Stimulated activated CD4-positive, alpha-beta T cell treated with anti-CD3 and anti-CD28 coated beads, Interleukin-1b, Interleukin-23, amount 100 ng/mL, for 1 hour (primary cell): ENCODE measurements at places on chromosomes 11 and 22.

- no peak for DNase-seq
Measured at GRCh38 chr22:19875061-19875530, 20.4 kb upstream of the GNB1L start.

GRCh38 chr11:28195449-28195848 lies 87.3 kb downstream of the METTL15 start:
- no peak for DNase-seq

DNA sequence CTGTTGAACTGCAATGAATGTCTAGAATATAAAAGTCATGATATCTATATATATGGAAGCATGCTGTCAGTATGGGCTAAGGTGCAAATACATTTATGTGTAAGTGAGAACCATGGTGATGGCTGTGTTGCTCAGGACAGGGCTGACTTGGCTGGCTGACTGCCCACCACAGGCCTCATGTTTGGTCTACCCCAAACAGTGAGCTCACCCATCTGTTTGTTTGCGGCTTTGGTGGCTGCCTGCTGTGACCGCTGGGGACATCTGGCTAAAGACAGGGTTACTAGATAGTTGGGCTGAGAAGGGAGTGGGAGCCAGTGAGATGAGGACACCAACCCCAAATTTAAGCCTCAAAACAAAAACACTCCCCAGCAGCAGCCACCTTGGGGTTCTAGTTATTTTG lies 6.3 kb downstream of the CD44 start:
- DNase-seq, result no peak

DNA sequence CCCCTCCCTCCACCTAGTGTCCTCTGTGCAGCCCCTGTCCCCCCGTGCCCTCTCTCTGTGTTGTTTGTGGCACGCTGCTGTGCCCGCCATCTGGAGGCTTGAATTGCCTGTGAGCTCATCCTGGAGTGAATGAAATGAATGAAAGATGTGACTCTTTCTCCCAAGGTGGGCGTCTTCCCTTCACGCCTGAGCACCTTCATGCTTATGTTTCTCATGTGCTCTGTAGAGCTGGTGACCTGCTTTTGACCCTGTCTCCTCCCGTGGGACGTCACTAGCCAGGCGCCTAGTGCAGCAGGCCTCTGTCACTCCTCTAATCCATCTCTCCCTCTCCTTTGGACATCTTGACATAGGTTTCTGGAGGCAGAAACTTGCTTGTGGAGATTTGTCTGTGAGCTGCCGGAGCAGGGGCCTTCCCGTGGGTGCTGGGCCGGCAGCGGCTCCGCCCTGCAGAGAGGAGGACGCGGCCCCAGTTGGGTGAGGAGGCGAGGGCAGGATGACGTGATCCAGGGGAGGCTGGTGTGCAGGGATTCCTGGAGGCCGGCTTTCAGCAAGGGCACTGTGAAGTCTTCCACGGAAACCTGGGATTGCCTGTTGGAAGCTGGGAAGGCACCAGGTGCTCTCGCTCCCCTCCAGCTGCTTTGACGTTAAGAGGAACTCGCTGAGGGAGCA lies 40.6 kb downstream of the MUC6 start:
- no peak for DNase-seq

DNA sequence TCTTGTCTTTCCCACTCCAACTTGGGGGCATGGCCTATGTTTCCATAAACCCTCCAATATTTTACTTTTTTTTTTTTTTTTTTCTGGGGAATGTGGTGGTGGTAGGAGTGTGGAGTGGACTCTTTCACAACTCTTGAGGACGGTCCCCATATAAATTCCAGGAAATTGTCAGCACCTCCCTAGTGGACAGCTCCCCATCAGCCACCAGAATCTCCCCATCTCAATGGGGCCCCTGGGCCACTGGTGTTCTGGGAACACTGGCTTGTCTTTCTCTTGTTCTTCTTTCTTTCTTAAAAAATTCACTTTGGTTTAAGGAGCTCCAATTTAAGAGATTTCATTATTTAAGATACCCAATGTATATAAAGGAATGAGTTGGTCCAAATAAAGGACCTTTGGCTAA lies 74.1 kb downstream of the ADM start:
- DNase-seq, result no peak

DNA sequence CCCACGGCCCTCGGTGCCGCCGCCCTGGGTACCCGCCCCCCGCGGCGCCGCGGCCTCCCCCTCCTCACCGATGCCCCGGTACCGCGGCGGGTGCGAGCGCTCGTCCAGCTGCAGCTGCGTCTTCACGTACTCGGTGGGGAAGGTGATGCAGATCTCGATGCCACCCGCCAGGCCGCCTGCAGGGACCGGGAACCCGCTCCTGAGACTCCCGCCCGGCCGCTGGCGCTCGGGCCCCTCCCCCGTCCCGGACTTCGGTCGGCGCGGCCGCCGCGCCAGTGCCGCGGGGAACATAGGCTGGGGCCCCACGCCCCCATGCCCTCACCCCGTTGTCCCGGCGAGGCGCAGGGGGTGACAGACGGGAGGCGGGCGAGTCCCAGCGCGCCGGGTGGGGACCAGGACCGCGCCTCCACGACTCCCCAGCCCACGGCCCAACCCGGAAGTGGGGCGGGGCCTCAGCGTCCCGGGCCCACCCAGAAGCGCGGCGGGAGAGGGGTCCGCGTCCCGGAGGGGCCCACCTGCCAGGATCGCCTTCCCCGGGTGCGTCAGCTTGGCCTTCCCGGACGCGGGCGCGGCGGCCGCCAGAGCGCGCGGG lies 375 bp downstream of the SLC25A1 start:
- no peak for DNase-seq

- DNase-seq, result no peak
Measured at GRCh38 chr11:41789376-41789775, 329.9 kb upstream of the LRRC4C start.

DNA sequence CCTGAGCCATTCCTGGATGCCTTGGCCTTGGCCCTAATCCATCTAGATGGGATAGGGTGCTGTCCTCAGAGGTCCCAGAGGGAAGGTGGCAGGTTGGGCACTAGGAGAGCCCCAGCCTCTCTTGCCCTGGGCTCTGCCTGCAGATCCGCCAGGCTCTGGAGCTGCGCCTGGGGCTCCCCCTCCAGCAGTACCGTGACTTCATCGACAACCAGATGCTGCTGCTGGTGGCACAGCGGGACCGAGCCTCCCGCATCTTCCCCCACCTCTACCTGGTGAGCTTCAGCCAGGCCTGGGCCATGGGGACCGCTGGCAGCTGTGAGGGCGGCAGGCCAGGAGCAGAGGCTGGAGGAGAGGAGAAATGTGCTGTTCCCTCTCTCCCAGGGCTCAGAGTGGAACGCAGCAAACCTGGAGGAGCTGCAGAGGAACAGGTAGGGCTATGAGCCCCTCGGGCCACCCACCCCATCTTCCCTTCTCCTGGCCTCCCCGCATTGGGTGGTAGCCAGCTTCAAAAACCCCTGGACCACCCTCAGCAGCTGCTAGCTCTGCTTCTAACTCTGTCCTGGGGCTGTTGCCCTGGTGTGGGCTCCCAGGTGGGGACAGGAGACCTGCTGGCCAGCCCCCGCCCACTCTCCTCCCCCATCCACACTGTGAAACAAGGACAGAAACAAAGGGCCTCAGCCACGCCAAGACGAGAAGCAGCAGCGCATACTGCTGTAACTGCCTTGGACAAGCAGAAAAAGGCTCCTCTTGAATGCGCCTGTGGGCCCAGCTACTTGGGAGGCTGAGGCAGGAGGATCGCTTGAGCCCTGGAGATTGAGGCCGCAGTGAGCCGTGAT lies 4.9 kb downstream of the SSH3 start:
- DNase-seq, result no peak

GRCh38 chr11:7016011-7016410 lies 4.1 kb downstream of the ZNF214 start:
- DNase-seq, result no peak

GRCh38 chr11:69654001-69654659 lies 13.2 kb downstream of the CCND1 start:
- no peak for DNase-seq

GRCh38 chr11:6746626-6747025 lies 25.1 kb downstream of the OR2AG2 start:
- no peak for DNase-seq

- no peak for DNase-seq
Measured at GRCh38 chr11:45766469-45766868, 38.5 kb upstream of the SLC35C1 start.

- DNase-seq, result no peak
Measured at GRCh38 chr11:86176165-86176884, 68.2 kb upstream of the EED start.

GRCh38 chr11:72643547-72643946 lies 30.7 kb downstream of the PDE2A start:
- no peak for DNase-seq

GRCh38 chr11:86741839-86742805 lies 58.2 kb upstream of the PRSS23 start:
- DNase-seq, result no peak

DNA sequence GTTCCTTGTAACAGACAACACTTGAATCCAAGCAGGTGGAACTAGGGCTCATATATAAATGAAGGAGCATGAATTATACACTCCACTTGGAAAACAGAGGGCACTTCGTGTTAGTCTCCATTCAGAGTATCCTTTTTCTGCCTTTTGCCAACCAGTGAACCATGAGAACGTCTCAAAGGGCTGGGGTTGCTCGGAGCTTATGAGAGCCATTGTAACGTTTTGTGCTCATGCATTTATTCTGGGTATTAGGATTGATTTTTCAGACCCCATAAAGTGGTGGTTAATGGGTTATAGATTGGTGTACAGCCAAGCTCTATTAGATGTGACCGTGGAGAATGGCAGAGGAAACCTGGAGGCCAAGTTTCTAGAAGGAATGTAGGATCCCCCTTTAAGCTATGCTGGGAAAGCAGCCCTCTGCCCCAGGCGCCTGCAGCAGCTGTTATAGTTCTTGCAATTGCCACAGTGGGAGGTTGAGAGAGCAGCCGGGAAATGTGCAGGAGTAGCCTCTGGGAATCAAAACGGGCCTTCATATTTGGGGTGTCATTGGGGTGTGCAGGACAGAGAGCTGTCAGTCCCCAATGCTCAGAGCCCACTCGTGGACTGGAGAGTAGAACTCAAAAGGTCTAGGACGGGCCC lies 54.6 kb upstream of the ASPHD2 start:
- no peak for DNase-seq

- no peak for DNase-seq
Measured at GRCh38 chr11:120188371-120188770, 22.5 kb upstream of the OAF start.

- no peak for DNase-seq
Measured at GRCh38 chr11:34910817-34911216, 5.4 kb downstream of the APIP start.

DNA sequence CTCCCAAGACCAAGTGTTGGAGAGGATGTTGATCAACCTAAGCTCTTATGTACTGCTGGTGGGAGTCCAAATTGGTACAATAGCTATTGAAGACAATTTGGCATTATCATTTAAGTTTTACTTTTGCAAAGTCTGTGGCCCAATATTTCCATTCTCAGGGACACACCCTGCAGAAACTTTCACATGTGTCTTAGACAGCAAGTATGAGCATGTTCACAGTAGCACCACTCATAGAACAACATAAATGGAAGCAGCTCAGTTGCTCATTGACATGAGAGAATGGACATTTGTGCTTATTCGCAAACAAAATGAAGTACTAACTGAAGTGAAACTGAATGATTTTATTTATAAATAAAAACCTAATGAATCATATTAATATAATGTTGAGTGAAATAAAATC lies 135.5 kb downstream of the NOX4 start:
- no peak for DNase-seq

DNA sequence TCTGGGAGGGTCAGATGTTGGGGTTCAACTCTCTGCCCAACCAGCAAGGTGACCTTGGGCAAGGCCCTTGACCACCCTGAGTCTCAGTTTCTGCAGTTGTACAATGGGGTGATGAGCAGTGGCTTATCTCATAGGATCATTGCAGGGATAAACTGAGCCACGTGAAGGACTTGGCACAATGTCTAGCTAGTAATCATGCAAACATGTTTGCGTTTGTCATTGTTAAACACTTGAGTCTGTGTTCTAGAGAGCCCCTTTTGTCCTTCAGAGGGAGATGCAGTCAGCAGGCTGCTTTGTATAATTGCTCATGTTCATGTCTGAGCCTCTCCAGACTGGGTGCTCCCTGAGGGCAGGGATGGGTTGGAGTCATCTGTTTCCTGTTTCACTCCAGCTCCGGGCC lies 15.8 kb downstream of the CD82 start:
- DNase-seq, result no peak
